ENCODE measurements at places on chromosomes 3 and 15. TPM values are rescaled to one million over a fixed set of nuclear protein-coding genes. Genes with fewer than 3 reads are reported as not detected.

Gene CCDC54
- total RNA-seq, result not detected

Gene CD200
- total RNA-seq, result 0.27 TPM

DNA sequence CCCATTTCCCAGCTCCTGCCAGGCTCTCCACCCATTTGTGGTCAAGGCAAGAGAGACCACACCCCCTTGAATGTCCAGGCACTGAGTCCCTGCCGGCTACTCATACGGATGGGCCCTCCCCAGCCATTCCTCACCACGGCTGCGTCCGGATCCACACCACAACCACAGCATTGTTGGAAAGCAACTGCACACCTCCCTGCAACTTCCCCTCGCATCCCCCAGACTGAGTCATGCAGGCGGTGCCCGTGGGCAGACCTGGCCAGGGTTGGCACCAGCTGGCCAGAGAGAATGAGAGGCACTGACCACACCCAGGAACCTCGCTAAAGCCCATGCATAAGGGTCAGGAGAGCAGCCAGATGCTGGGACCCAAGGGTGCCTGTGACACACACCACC is 30.5 kb downstream of the LOXL1 start:
- H3K27ac ChIP-seq, result no peak overlapping the region
- no peak for DNase-seq
- no peak overlapping the region for H3K4me3 ChIP-seq
- peaks cover 37% of the 10 kb centered on the region for H3K4me1 ChIP-seq

- no peaks in the 10 kb centered on the region for H3K4me1 ChIP-seq
- no peak for DNase-seq
- H3K27me3 ChIP-seq, result no peaks in the 10 kb centered on the region
- H3K27ac ChIP-seq, result no peak overlapping the region
- H3K4me3 ChIP-seq, result no peak overlapping the region
These were observed 911.6 kb upstream of the ARPP21 start for GRCh38 chr3:34727700-34728099.

Gene ATOSA
- 43.6 TPM for total RNA-seq

- no peak for DNase-seq
- no peak overlapping the region for H3K4me3 ChIP-seq
- peaks cover 7% of the 10 kb centered on the region for H3K4me1 ChIP-seq
- H3K27me3 ChIP-seq, result no peaks in the 10 kb centered on the region
- no peak overlapping the region for H3K27ac ChIP-seq
- H3K36me3 ChIP-seq, result no peaks in the 10 kb centered on the region
These were observed 57.3 kb upstream of the PLXNA1 start for GRCh38 chr3:126925411-126926171.
